ELF-1 (cell line): ENCODE measurements at places on chromosomes 11 and 22.

DNA sequence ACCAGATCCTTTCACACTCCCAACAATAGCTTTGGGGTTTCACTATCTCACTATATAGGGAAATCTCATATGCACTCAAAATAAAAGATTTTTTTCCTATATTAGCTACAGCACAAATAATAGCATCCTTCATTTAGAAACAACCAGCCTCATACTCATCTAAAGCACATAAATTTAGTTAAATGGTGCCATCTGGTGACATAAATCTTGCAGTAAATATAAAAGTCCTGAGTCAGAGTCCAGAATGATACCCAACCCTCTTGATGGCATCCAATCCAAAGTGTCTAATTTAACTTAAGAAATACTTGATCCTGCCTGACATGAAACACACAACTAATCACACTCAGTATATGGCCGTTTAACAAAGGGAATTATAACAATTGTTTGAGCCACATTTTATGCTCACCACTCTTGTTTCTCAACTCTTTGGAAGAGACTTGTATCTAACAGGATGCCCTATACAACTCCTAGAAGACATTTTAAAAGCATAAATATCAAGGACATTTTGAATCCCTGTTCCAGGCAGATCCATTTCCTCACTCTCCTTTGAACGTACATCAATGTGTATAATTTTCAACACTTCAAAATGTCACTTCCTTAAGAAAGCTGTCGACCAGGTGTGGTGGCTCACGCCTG is 36.2 kb downstream of the DLG2 start:
- DNase-seq = no peak

GRCh38 chr22:46935506-46936377 is 173.3 kb downstream of the TBC1D22A start:
- DNase-seq = no peak

GRCh38 chr11:129992161-129992944 is 10.3 kb downstream of the PRDM10 start:
- DNase-seq = peak; percentile 44

DNA sequence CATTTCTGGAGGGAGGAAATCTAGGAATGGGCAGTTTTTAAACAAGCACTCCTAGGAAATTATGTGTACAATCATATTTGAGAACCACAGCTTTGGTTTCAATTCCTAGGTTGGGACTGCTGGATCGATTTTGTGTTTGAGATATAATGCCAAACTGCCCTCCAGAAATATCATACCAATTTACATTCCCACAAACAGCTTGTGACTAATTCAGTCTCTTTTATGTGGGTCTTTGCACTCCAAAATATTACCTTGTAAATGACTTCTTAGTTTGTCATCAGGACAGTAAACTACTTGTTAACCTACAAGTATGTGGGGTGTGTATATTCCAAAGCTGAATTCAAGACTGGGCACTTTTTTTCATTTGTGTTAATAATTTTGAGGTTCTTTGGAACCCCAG is 9.8 kb upstream of the BARX2 start:
- no peak for DNase-seq

GRCh38 chr11:103110391-103110790 is 1.2 kb downstream of the DYNC2H1 start:
- no peak for DNase-seq

GRCh38 chr22:48713272-48714205 is 1114.1 kb downstream of the BRD1 start:
- DNase-seq = no peak

GRCh38 chr11:92828556-92828955 is 140.9 kb upstream of the MTNR1B start:
- peak; percentile 72 for DNase-seq

DNA sequence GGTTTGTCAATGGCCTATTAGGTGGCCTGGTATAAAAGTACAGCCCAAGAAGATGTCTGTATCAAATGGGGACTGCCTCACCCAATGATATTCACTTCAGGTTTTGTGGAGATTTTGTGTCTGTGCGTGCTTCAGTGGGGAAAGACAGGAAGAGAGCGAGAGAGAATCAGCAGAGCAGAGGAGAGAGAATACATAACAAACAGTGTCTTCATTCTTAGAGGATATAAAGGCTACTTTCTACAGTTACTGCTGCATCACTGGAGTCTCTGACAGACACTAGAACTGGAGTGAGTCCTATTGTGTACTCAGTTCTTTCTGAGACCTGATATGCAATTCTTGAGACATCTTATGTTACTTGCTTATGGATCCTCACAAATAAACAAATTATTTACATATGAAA is 115.0 kb downstream of the CASP12 start:
- no peak for DNase-seq

- DNase-seq = no peak
Measured at GRCh38 chr11:112274007-112274783, 13.5 kb upstream of the PLET1 start.

GRCh38 chr11:121688055-121688491 is 235.3 kb upstream of the SORL1-AS1 start:
- DNase-seq = peak; percentile 55

DNA sequence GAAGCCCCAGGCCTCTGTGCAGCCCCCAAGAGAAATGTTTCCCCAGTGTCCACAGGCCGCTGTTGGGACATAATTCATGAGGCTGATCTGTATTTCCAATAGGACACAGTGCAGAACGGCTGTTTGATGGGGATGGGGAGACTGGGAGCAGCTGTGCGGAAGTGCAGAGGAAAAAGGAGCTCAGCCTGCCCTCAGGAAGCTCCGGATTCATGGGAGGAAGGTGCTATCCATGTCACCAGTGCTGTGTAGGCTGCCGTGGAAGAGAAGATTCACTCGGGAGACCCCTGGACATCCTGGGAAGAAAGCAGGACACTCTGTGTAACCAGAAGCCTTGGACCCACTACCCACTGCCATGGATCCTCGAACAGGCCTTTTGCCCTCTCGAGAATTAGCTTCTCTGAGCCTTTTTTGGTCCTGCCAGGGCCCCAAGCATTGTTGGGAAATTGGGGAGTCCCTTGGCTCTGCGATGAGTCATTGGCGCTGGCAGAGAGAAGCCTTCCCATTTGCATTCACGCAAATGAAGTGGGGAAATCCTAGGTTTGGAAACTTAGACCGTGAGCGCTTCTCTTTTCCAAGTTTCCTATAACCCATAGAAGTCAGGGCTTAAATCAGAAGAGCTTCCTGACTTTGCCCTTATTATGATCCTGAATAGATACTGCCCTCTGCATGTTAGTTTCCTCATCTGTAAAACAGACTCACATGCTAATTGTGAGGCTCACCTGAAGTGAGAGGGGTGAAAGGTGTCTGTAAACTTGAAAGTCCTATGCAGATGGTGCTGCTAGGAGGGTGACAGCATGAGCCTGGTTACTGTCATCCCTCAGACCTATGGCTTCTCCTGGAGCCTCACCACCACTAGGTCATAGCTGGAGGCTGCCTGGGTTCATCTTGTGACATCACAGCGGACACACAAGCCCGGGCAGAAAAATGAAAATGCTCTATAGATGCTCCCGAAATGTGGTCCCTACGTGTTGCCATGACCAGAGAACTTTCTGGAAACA is 229.2 kb upstream of the B3GAT1 start:
- DNase-seq = no peak

- no peak for DNase-seq
Measured at GRCh38 chr11:131640320-131640719, 269.9 kb downstream of the NTM start.

- no peak for DNase-seq
Measured at GRCh38 chr11:112997857-112998466, 36.7 kb downstream of the NCAM1 start.
